ENCODE measurements at places on chromosomes 12 and 14.

DNA sequence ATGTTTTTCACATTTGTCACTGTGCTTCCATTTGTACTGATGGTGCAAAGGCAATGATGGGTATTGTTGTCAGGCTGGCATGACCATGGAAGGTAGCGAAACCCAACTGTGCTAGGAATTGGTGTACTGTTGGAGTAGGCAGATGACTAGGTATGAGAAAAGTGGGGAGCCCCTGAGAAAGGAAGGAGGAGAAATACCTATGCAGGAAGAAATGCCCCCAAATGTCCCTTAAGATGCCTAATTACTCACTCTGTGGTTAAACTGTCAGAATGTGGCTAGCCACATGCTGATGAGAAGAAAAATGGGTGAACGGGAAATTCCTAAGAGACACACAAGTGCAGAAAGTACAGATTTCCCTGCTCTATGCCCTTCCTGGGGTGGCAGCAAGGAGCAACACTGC lies 339.1 kb downstream of the TMEM132D start:
- H3K4me3 ChIP-seq, result no peak overlapping the region
- no peak for DNase-seq
- H3K4me1 ChIP-seq, result peaks cover 3% of the 10 kb centered on the region
- H3K27ac ChIP-seq, result no peak overlapping the region
- no peaks in the 10 kb centered on the region for H3K27me3 ChIP-seq

- peaks cover 25% of the 10 kb centered on the region for H3K27me3 ChIP-seq
- H3K27ac ChIP-seq, result peak within 1 kb of the TSS; percentile 80
- DNase-seq, result no peak
- H3K4me3 ChIP-seq, result peak within 1 kb of the TSS; percentile 87
Measured at GRCh38 chr14:61281186-61281947, at the start of gene TMEM30B. Gene TMEM30B (minus strand): TSS chr14:61281338. CDS start chr14:61281147, 191 bp downstream.

- no peak within 1 kb of the TSS for H3K27ac ChIP-seq
- peaks cover 3% of the 10 kb centered on the region for H3K4me1 ChIP-seq
- DNase-seq, result no peak
Measured at GRCh38 chr14:60485598-60486251, at the start of gene C14orf39. Gene C14orf39 (minus strand): TSS chr14:60486063. CDS start chr14:60485078, 985 bp downstream.

DNA sequence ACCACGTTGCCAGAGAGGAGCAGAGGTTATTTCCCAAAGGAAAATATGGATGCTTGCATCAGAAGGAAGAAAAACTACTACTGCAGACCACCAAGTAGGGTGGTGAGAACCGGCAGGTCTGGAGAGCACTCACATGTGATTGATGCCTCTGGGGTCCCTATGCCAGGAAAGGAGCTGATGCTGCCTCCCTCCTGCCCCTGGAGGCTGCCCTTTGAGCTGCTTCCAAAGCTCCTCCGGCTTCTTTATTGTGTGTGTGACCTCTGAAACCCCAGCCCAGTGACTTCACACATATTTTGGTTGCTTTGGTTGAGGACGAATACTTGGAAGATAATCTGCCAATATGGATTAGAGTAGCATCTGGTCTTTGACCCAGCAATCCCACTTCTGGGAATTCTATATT lies 133.4 kb downstream of the AACS start:
- H3K4me1 ChIP-seq, result no peaks in the 10 kb centered on the region
- DNase-seq, result no peak
- H3K4me3 ChIP-seq, result no peak overlapping the region
- H3K27ac ChIP-seq, result no peak overlapping the region
- H3K27me3 ChIP-seq, result peaks cover 18% of the 10 kb centered on the region
- no peaks in the 10 kb centered on the region for H3K36me3 ChIP-seq

DNA sequence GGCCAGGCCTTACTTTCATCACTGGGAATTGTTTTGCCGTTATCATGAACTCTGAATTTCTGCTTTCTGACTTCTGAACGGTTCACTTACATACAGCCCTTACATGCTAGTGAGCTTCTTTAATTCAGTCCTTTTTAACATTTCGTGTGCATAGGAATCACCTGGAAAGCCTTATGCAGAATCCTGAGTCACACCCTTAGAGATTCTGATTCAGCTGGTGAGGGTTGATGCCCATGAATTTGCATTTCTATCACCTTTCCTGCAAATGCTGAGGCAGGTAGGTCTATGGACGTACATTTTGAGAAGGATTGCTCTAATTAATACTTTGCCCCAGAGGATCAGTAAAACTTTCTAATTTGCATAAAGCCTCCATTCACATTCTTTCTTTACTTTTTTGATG lies 44.0 kb downstream of the PPHLN1 start:
- no peaks in the 10 kb centered on the region for H3K27me3 ChIP-seq
- H3K4me3 ChIP-seq, result no peak overlapping the region
- no peak for DNase-seq
- peaks cover 2% of the 10 kb centered on the region for H3K36me3 ChIP-seq
- no peak overlapping the region for H3K27ac ChIP-seq
